ENCODE measurements at places on chromosomes 16 and 17.

- DNase-seq = no peak
These were observed 77.6 kb upstream of the HLF start for GRCh38 chr17:55186937-55187770.

DNA sequence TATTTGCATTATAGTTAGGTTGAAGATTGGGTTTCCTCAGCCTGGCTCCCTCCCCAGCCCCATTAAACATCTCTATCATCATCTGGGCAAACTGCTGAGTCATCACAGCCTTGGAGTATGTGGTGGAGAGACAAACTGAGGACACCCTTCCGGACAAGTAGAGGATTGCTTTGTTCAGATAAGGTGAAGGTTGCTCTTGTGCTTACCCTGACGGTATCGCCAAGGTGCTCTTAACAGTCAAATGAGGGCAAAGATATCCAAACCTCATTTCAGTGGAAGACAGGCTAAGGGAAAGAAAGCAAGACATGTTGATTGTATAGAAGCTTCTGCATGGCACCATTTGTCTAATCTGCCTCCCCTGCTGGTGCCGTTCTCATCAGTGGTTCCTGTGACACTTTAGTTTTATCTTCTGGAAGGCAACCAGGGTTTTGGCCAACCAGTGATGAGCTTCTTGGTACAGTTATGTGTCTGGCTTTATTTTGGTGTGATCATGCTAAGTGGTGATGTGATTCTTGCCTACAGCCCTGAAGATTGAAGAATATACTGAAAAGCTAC is 56.9 kb upstream of the LGALS9 start:
- DNase-seq = no peak

DNA sequence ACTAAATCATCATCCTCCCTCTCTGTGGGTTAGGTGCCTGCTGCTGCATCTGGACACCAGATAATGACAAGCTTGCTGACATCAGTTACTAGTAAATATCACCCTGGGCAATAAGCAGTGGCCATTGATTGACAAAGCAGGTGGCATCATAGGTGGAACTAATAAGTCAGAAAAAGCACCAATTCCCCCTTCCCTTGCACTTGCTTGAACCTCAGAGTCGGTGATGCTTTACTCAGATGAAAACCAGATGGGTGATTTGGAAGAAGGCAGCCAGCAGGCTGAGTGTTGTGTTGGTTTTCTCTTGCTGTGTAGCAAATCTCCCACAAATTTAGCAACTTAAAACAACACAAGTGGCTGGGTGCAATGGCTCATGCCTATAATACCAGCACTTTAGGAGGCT is 146.9 kb upstream of the NOL11 start:
- DNase-seq = no peak

- DNase-seq = no peak
These were observed 148.2 kb downstream of the C16orf78 start for GRCh38 chr16:49521734-49522325.

GRCh38 chr17:46078675-46079074 is 79.6 kb downstream of the STH start:
- no peak for DNase-seq

DNA sequence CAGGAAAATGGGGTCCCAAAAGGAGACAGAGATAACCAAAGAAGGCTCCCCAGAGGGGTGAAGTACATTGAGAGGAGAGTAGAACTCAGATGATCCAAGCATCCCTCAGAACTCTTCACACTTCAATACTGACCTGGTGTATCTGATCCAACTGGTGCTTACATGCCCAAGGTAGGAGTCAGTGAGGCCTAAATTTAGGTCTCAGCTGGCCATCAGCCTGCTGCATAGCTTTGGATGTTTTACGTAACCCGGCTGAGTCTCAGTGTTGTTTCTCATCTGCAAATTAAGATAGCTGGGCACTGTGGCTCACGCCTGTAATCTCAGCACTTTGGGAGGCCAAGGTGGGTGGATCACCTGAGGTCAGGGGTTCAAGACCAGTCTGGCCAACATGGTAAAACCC is 11.6 kb upstream of the GOSR2 start:
- no peak for DNase-seq

DNA sequence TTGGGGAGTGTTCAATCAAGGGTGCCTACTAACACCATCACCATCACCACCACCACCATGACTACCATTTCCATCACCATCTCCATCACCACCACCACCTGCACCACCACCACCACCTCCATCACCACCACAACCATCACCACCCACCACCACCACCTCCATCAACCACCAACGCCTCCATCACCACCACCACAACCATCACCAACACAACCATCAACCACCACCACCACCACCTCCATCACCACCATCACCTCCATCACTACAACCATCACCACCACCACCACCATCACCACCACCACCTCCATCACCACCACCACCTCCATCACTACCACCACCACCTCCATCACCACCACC is 15.7 kb downstream of the MARCHF10 start:
- DNase-seq = no peak

GRCh38 chr17:74759243-74759801 is 10.9 kb downstream of the NHERF1 start:
- DNase-seq = no peak

DNA sequence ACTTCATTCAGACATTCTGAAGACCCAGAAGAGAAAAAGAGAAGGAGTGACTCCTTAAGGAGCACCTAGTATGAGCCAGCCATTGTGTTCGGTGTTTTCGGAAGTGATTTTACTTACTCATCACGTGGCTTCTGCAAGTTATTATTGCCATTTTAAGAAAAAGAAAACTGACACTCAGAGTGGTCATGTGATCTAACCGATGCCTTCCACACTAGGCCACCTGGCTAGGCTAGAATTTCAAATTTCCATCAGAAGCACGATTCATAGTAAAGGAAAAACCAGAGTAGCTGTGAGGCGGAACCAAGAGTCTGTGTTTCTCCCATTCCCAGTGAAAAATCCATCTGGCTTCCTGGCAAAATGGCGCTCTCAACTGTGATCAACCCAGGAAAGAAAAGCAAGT is 32.0 kb downstream of the GTF3C1 start:
- no peak for DNase-seq

GRCh38 chr17:71631483-71631882 is 489.3 kb upstream of the SOX9 start:
- DNase-seq = no peak

DNA sequence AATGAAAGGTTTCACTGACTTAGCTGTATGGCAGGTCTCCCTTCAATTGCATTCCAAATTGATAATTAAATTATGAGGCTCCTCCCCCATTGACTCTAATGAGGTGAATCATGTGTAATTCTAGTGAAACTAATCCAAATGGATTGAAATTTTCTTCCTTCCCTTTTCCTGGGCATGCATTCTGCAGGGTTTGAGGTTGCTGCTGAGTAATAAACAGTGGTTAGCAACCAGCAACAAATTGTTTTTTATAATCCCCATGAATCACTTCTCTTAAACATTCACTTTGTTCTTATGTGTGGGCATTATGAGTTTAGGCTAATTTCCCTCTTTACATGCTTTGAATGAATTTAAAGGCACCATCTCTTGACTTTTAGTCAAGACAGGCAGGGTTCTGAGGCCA is 43.4 kb downstream of the MYOCD start:
- DNase-seq = no peak

DNA sequence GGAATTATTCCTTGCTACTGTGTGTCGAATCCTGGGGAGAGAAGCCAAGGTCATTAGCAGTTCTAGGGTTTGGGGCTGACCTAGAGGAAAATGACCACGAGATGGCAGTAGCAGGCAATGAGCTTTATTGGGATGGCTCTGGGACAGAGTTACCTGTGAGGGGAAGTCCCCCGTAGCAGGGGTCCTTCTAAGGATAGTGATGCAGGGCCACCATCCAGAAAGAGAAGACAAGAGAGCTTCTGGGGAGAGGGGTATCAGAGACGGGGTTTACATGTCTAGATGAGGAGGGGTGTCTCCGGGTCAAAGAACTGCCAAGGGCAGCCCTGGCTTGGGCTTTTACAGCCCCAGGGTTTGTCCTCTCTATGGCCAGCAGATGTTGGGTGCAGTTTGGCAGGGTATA is 6.4 kb upstream of the GGT6 start:
- DNase-seq = peak; percentile 60

- DNase-seq = peak; percentile 88
These were observed 617 bp upstream of the SENP3 start for GRCh38 chr17:7561028-7561575.

DNA sequence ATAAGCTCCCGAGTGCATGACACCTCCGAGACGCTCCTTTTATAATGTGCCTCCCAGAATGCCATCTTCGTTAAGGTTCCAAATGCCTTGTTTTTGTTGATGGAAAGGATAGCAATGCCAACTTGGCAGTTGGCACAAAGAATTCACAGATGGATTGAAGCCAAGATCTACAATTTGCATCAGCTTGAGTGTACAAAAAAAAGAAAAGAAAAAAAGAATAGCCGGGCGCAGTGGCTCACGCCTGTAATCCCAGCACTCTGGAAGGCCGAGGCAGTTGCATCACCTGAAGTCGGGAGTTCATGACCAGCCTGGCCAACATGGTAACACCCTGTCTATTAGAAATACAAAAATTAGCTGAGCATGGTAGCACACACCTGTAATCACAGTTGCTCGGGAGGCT is 7.6 kb downstream of the TBC1D16 start:
- no peak for DNase-seq

GRCh38 chr17:17300624-17301568 is 2.3 kb upstream of the NT5M start:
- peak; percentile 26 for DNase-seq

DNA sequence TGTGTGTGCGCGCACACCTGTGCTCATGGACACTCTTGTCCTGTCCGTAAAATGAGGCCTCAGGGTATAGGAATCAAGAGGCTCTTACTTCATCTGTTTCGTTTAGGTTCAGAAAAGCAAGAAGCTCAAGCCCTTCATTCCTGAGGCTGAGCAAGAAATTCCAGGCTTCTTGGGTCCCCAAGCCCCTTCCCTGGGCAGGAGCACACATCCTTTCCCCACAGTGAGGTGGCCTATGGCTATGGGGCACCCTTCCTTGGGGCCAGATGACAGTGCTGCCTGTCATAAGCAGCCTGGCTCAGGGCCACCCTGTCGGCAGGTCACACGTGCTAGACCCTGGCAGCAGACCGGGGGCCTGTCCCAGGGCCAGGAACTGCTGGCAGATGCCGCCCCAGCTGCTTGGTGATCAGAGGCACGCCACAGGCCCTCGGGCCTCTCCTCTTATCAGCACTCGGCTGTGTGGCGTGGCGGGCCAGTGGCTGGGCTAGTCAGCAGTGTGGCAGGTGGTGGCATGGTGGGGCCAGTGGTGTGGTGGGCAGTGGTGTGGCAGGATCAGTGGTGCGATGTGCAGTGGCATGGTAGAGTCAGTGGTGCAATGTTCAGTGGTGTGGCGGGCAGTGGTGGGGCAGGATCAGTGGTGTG is 50.2 kb downstream of the NKD1 start:
- no peak for DNase-seq

- no peak for DNase-seq
These were observed 464 bp downstream of the RUNDC3A start for GRCh38 chr17:44308865-44309264.

DNA sequence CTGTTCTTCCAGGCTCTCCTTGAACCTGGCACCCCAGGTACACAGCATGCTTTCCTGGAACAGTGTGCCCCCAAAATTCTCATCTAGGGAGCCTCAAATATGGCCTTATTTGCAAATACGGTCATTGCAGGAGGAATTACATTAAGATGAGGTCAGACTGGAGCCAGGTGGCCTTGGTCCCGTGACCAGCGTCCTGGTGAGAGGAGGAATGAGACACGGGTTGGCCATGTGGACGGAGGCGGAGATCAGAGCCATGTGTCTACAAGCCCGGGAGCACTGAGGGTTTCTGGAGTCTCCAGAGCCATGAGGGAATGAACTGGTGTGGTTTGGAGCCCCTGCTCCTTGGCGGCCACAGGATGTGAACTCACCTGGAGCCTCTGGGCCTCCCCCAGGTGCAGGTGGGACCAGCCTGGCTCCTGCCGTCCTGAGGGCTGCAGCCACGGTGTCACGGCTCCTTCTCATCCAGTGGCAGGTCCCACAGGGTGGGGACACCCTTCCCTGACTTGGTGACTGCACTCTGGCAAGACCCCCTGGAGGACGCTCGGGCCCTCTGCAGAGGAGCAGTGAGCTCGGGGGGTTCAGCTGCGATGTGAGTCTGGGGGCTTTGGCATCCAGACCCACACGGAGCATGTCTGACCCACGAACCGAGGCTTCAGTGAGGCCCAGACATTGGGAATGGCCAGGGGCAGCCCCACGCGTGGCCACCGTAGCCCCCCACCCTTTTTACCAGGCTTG is 21.8 kb upstream of the GNG13 start:
- DNase-seq = no peak

GRCh38 chr17:39794249-39794970 is 56.7 kb downstream of the GRB7 start:
- DNase-seq = no peak

DNA sequence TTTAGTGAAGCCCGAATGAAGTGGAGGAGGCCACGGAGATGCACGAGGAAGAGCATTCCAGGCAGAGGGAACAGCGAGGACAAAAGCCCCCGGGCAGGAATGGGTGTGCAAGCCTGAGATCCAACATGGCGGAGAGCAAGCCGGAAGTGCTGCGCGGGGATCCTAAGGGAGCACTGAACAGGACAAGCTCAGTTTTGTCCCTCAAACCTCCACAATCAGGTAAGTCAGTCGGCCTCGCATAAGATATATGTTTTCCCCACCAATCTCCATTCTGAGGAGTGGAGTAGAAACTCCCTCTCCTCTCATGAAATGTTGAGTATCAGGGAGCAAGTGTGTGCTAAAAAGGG is 32.9 kb upstream of the USP22 start:
- no peak for DNase-seq

Data from inflammatory macrophage (primary cell).